ENCODE measurements at places on chromosomes 6 and 20.
A peak's percentile ranks its signal among the peaks of the same experiment; 100 is the strongest.

GRCh38 chr20:4593149-4593525, 128.6 kb upstream of the PRND start:
- no peak for DNase-seq

- no peak for DNase-seq
These were observed 15.0 kb upstream of the MAFB start for GRCh38 chr20:40703975-40704530.

DNA sequence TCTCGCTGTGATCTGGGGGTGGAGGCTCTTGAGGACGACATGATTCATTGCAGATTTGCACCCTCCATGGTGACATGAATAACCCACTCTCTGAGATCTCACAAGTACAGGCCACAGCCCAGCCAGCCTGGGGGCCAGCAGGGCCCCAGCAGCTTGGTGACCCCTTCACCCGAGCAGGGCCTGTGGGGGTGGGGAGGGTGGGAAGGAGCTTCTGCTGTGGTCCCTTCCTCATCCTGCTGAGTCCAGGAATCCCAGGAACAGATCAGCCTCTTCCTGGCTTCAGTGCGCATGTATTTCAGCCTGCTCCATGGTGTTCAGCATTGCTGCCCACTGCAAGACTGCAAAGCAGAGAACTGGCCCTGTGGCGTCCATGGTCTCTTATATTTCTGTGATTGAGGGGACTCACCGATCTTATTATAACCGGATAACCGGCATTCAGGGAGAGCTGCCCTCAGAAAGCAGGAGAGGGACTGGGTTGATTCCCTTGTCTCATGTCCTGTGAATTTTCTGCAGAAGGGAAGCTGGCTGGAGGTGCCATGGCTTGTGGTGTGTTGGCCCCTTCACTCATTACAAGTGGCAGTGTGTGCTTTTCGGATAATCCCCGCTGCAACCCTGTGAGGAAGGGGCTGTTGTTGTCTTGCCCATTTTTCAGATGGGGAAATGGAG, 118.8 kb upstream of the FRMD1 start:
- DNase-seq, result no peak

- DNase-seq, result no peak
These were observed 4.1 kb downstream of the HLA-C start for GRCh38 chr6:31267651-31268368.

DNA sequence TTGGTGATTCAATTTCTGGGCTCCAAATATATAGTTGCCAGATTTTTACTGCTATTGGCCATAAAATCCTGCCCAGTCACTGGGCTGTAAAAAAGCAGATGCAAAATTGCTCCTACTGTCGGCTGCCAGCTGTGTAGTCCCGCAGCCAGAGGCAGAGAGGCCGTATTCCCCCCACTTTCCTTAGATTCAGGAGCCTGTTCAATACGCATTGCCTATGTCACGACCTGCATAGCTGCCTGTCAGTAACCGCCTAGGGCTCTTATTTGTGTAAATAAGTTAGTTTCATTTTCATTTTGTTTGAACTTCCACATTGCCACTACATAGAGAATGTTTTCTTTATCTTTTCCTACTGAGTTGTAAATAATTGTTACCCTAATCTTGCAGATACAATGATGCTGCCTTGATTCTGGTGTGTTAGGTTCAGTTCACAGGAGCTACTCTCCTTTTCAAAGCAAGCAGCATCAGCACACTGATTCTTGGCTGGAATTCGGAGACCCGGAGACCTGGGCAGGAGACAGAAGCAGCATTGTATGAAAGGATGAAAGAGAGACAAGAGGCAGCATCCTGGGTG, 46.0 kb upstream of the UST start:
- DNase-seq, result no peak

DNA sequence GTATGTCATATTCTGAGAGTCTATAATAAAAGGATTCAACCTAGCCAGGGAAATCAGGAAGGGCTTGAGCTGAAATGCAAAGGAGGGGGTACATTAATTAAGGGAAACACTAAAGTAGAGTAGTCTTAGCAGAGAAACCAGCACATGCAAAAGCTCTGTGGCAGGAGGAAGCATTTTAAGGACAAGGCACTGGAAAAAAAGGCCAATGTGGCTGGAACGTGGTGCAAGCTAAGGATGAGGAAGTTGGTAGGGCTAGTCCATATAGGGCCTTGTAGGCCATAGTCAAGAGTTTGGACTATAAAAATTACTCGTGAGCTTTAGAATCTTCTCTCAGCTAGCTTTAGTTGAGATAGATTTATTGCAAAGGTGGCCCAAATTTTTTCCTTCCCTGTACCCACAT, 75.2 kb upstream of the TOP1 start:
- no peak for DNase-seq

DNA sequence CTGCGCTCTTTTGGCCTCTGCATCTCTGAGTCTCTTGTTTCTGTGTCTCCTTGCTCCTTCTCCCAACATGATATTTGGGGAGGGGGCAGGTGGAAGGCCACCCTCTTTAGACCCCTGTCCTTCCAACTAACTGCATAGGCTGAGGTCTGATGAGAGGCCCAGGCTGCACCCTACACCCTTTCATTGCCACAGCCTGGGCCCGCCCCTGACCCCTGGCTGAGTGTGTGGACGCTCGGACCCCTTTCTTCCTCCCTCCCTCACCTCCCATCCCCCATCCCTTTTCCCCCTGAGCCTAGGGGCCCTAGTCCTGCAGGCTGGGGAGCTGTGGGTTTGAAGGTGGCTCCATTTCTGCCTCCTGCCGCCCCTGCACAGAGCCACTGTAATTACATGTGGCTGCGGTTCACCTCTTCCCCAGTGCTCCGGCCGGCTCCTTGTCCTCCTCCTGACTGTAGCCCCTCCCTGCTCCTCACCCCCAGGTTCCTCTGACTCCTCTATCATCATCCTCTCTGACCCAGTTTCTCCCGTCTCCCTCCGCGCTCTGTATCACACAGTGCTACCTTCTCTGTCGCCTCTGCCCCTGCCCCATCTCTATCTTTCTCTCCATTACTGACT, 6.8 kb downstream of the MDFI start:
- DNase-seq, result no peak

GRCh38 chr6:64774881-64775280, 932.1 kb downstream of the EYS start:
- no peak for DNase-seq

- no peak for DNase-seq
These were observed 72.2 kb downstream of the SCAF8 start for GRCh38 chr6:154805288-154805911.

DNA sequence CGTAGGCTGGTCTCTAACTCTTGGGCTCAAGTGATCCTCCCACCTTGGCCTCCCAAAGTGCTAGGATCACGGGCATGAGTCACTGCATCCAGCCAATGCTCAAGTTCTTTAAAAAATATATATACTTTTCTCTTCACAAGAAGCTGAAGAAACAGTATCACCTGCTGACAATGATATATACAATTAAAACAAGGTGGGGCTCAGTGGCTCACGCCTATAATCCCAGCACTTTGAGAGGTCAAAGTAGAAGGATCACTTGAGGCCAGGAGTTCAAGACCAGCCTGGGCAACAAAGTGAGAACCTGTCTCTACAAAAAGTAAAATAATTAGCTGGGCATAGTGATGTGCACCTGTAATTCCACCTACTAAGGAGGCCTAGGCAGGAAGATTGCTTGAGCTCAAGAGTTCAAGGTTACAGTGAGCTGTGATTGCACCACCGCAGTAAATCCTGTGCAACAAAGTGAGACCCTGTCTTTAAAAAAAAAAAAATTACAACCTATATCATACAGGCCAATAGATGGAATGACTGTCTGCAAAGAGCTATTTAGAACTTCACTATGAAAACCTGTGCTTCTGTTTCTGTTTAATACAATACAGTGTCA, 36.4 kb downstream of the MBOAT1 start:
- DNase-seq, result no peak

- no peak for DNase-seq
These were observed 67.8 kb downstream of the RNF182 start for GRCh38 chr6:13992417-13993055.

DNA sequence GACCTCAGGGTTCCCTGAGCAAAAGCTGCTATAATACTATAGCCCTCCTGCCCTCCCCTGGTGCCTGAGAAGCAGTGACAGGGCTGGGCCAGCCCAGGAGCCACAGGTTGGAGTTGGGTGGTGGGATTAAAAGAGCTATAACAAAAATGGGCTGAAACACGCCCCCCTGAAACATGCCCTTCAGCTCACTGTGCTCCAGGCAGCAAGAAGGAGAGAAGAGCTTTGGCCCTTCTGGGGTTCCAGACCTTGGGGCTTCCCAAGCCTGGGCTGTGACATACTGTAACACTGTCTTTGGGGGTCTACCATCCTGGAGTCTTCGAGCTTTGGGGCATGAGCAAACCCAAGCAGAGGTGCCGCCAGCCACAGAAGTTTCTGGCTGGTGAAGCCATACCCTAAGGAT, 129.2 kb downstream of the HTR1B start:
- DNase-seq, result no peak

DNA sequence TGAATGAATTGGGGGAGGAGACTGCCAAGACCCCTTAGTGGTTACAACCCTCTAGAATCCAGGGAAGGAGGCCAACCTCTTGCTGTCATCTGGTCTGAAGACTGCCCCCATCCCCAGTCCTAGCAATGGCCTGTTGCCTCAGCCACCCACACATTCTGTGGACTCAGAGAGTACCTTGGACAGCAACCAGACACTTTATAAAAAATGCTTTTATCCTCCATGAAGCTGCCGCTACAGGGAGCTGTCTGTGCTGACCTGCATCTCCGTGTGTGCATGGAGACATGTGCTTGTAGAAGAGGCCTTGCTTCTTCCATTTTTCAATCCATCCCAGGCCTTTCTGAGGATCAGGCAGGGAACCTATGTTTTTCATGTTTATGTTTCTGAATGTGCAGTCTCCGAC, 15.2 kb downstream of the CDH22 start:
- no peak for DNase-seq

- no peak for DNase-seq
These were observed 122.0 kb upstream of the CARMIL1 start for GRCh38 chr6:25157183-25157582.

DNA sequence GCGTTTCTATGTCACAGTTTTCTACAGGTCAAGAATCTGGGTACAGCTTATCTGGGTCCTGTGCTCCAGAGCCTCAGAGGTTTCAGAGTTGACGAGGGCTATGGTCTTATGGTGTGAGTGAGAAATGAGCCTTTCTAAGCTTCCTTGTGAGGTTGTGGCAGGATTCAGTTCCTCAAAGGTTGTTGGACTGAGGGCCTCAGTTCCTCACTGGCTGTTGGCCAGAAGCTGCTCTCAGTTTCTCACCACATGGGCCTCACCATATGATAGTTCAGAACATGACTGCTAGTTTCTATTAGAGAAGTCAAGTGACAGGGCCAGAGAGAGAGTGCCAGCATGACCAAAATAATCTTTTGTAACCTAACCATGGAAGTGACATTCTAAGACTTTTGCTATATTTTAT, 96.1 kb downstream of the NUS1 start:
- no peak for DNase-seq

DNA sequence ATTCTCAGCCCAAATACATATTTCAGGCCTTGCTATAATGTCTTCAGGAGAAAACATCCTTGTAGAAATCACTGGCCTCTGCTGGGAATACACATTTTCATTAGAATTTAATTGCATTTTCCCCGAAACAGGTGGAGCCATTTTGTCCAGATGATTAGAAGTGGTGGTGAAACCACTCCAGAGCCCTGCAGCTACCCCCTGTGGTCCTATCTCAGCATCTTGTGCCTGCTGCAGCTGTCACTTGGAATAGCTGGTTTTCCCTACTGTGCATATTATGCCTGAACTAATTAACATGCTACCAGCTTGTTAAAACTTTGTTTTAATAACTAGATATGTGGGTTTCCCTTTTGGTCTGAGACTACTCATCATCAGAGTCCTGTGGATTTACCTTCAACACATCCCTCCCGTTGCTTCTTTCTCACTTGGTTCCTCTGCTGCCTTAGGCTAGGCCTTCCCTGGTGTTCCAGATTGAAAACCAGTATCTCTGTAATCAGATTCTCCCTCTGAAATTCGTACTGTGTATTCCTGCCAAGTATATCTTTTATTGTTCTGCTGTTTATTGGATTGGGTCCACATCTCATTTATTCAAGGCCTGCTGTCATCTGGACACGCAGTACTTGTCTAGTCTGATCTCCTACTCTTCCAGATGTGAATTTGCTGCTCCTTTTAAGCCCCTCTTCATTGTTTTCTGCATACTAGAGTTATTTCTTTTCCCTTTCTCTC, 15.2 kb downstream of the DNAH8 start:
- DNase-seq, result no peak

GRCh38 chr6:133837801-133838349, 51.0 kb upstream of the TCF21 start:
- DNase-seq, result peak; percentile 20

- no peak for DNase-seq
These were observed 78.9 kb upstream of the TMEM181 start for GRCh38 chr6:158480989-158481388.

DNA sequence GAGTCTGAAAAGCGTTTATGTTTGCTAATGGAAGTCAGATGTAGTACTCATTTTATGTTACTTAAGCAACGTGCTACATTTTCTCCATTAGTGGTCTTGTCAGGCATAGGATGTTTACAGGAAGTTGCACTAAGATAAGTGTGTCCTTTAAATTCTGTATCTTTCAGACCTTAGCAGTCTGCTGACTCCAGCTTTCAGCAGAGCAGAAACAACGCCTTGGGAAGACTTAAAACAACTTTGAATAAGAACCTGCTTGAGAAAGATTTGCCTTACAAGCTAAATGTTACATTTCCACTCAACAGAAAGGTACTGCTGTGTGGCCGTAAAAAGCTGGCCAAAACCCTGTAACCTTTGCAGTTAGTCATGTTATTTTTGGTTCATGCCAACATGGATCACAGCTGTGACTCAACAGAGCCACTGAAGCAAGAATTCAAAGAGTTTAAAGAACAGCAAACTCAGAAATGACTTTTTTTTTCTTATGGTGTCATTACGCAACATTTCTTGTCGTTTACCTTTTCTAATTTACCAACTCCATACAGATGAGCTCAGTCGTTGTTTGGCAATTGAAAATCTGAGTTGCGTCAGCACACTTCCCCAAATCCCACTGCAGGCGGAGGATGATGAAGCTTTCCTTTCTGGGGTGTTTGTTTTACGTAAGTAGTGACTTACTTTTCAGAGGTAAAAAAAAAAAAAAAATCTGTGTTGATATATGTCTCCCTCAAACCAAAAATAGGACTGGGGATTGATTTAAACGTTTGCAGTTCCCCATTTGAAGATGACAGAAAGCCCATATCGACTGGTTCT, 27.9 kb upstream of the BMP6 start:
- DNase-seq, result no peak

DNA sequence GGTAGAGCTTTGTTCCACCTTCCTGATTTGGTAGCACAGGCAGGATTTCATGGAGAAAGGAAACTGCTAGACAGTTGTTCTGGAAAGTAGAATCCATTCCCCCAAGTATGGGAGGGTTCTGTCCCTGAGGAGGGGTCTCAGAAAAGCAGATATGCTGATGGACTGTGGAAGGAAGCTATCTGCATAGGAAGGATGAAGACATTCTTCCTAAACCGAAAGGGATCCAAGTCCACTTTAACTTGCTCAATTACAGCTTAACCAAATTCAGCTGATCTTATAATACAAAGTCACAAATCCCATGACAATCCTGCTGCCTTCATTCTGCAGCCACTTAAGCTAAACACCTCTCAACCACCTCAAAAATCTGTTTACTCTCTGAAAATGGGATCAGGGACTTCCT, 2.6 kb downstream of the MAN1A1 start:
- DNase-seq, result no peak

GRCh38 chr6:124977067-124977908, 15.1 kb downstream of the RNF217 start:
- no peak for DNase-seq

GRCh38 chr6:131645846-131646245, 8.7 kb downstream of the ENPP3 start:
- DNase-seq, result no peak

All from effector memory CD4-positive, alpha-beta T cell (primary cell).